ENCODE measurements at places on chromosomes 7 and 10.

GRCh38 chr10:11835061-11835460 lies 11.9 kb downstream of the PROSER2 start:
- DNase-seq: no peak

DNA sequence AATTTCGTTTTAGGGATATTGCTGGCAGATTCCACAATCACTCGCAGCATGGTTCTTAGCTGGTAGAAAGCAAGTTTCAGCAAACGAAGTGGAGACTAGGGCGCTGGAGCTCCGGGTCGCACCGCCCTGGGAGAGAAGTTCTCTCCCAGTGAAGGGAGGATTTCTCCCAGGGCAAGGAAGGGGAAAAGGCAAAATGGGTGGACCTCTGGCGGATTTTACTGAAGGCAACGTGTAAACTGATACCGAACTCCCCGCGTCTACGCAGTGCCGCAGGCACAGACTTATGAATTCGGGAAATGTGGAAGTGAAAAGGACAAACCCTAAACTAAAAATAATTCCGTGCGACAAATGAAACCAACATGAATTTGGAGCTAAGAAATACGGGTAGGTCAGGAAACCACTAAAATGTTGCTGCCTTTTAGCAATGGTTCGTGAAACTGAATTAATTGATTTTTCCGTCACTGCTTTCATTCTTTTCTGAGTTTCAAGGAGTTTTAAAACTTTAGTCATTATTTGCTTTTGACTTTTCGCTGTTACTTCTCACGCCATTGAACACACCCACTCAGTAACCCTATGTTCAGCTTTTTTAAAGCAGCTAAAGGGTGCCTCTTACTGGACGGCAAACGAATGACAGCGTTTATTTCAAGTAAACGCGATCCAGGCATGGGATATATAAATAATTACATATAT lies at the start of gene MYOF:
TSS of gene MYOF (minus strand) at position 190 of the 690 bp plus-strand sequence. CDS start at position 50, 140 bp downstream.
- peak; percentile 44 for DNase-seq

DNA sequence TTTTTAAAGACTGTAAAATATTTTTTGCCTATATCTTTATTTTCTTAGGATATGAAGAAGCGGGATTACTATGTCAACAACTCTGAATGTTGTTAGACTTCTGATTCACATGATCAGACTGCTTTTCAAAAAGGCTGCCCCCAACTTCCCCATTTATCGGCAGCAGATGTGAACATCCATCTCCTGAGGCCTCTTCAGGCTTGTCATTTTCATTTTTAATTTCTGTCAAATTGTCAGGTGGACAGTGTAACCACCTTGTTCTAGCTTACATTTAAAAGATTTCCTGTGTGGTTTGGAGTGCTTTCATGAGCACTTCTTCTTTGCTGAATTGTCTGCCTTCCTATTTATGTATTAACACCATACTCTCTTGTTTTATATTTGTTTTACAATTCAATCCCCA lies 78.8 kb upstream of the GSDME start:
- no peak for DNase-seq

- no peak for DNase-seq
These were observed 456.4 kb downstream of the PLXDC2 start for GRCh38 chr10:20272608-20273007.

DNA sequence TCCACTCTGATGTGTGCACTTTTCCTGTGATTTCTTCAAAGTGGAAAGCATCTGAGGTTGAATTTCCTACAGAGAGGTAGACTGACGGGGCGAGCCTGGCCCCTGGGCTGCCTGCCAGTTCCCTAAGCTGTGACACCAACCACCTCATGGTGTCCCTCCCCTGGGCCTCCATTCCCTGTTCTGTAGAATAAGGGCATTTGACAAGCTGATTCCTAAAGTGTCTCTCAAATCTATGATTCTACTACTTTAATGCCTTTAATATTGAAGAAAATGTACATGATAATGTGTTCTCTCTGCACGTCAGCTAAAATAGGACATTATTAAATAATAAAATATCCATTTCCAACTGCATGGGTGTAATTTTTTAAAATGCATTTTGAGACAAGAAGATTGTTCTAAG lies 105.1 kb downstream of the SEC61G start:
- no peak for DNase-seq

DNA sequence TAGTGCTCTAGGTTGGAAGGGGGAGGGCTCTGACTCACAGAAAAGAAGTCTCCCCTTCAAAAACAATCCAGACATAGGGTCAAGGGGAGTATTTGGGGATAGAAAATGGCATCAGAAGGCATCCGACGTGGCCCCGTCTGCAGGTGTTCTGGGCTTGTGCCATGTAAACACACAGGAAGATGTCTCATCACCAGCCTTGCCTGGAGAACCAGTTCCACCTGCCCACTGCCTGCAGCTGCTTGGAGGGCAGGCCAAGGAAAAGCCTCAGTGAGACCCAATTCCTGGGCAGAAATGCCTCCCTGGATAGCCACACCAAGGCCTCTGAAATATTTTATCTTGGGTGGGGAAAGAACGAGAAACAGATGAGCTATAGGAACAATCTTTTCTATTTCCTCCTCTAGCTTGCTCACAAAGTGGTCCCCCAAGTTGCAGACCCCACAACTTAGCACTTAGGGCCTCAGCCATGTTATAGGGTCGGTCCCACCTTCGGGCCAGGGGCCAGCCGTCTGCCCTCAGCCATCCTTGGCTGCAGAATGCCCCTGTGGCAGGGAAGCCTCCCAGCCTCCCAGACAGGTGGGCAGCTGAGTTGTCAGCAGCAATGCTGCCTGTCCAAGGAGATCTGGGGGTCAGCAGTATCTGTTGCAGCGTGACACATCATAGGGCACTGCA lies 54.3 kb upstream of the ECHDC3 start:
- DNase-seq: peak; percentile 13

- DNase-seq: no peak
These were observed 738.1 kb downstream of the KCNMA1 start for GRCh38 chr10:76899490-76899889.

- no peak for DNase-seq
These were observed 1.5 kb downstream of the CRPPA start for GRCh38 chr7:16419859-16420258.

DNA sequence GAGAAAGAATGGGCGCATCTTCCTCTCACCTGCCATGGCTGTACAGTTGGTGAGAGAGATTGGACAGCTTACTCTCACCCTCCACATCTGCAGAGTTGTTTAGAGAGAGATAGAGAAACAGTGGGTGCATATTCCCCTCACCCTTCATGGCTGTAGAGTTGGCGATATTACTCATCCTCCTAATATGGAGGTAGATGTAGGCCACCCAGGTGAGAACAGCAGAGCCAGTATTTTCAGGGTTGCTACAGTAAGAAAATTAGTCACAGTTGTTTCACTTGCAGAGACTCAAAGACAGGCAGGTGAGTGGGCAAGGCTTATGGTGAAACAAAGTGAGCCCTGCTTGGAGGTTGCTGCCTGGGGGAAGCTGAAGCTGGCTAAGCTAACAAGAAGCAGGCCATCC lies 65.0 kb upstream of the PFKP start:
- no peak for DNase-seq

DNA sequence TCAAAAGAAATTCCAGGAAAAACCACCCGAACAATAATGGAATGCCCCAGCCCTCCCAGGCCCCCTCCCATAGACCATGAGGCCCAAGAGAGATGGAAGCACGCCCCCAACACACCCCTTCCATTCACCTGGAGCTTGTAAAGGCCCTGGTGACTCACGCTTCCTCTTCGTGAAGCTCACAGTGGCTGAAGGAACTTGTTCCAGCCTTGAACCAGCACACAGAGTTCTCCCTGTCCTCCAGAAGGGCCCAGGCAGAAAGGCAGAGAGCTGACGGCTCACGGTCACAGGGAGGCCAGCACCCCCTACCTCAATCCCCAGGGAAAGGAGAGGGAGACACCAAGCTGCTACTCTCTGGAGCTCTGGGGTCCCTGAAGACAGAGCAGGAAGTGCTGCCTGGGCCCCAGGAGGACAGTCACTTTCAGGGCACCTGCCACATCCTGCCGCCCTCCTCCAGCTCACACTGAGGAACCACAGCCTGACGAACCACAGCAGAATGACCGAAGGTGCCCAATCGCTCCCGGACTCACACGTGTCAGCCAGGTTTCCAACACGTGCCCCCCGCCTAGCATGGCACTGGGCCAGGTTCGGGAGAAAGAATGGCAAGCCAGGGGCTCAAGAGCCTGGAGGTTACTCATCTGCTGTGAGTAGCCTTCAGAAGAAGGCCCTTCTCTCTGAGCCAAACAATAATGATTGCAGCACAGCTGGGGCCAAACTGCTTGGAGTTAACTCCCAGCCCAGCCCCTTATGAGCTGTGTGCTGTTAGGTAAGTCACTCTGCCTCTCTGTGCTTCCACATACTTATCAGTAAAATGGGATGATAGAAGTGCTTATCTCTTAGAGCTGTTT lies 52.8 kb downstream of the DLG5 start:
- DNase-seq: peak; percentile 49

Data from NCI-H2029 treated with DMSO at 0.1 percent for 48 hours (cell line).